ENCODE measurements at places on chromosomes 7 and 10. TPM values are rescaled to one million over a fixed set of nuclear protein-coding genes. Genes with fewer than 3 reads are reported as not detected.

GRCh38 chr7:69843653-69844052 is 245.4 kb downstream of the AUTS2 start:
- no peak for DNase-seq

DNA sequence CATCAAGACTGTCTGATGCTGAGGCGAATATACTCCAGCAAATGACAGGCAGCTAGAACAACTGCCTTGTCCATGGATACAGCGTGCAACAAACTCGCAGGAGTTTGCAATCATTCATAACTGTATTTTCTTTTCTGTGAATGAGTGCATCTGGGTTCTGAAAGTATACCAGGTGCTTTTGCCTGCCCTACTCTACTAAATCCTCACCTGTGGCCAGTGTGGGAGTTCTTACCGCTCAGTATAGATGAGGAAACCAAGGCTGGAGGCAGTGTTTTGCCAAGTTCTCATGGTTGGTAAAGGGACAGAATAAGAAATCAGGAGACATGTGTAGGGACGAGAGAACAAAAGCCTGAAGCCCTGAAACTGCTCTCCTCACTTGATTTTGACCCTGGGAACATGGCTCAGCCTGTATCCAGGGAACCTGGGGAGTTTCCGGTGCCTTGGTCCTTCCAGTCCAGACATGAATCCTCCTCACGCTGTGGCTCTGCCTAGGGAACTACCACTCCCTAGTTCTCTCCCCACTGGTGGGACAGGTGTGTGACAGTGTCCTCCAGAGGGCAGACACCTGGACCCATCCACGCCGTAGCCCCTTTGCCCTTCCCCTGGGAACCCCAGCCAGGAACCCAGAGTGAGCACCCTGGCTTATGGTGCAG is 142.0 kb downstream of the CDH23 start:
- DNase-seq, result no peak

GRCh38 chr10:133179128-133179520 is 19.1 kb downstream of the KNDC1 start:
- no peak for DNase-seq

DNA sequence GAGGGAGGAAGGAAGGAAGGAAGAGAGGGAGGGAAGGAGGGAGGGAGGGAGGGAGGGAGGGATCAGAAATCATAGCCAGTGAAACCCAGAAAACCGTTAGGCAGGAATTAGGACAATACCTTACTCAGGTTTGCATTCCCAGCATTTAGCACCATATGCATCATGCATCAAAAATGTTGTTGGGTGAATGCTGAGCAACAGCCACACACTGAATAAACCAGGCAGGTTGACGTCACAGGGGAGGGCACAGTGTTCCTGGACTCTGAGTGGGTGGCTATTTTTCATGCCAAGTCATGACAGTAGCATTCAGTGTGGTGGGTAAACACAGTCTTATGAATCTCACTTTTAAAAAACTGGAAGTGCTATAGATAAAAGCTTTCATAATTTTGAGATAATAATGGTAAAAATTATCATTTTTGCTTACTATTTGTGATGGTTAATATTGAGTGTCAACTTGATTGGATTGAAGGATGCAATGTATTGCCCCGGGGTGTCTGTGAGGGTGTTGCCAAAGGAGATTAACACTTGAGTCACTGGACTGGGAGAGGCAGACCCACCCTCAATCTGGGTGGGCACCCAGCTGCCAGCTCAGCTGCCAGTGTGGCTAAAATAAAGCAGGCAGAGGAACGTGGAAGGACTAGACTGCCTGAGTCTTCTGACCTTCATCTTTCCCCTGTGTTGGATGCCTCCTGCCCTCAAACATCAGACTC is 199.1 kb upstream of the PRKCQ start:
- DNase-seq, result peak; percentile 14

CCL24 gene
- not detected for total RNA-seq

PNLIPRP2 gene
- not detected for total RNA-seq

GPNMB gene
- not detected for total RNA-seq
